ENCODE measurements at places on chromosomes 11 and 22.

DNA sequence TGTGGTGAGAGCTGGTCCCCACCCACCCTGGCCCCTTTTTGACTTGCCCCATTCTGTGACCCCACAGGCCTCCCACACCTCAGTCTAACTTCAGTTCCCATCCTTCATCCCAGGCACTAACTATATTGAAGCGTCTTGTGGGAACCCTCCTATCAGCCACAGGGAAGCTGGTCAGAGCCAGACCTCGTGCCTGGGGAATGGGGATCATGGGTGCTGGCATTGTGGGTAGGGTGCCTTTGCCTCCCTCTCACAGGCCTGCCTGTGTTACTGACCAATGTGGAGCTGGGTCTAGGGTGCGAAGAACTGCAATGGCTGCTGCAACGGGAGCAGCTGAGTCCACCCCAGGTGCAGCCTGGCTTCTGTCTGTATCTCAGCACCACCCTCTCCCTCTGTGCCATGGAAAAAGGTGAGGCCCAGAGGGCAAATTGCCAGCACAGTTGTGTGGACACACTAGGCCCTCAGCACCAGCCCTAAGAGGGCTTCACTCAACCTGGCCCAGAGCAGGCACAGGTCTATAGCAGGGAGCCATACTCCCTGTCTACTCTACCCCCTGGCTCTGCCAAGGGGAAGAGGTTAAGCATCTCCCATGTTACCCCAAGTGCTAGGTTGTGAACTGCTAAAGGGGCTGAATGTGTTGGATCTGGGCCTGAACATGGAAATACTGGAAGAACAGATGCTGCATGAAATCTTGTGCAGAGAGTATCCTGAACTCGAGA is 37.3 kb downstream of the RRP8 start:
- no peak for DNase-seq
- no peak overlapping the region for H3K27ac ChIP-seq
- H3K27me3 ChIP-seq, result peaks cover 9% of the 10 kb centered on the region
- H3K4me3 ChIP-seq, result no peak overlapping the region
- H3K4me1 ChIP-seq, result no peaks in the 10 kb centered on the region

- no peak overlapping the region for H3K27ac ChIP-seq
- no peak overlapping the region for H3K4me3 ChIP-seq
- H3K4me1 ChIP-seq, result peaks cover 21% of the 10 kb centered on the region
- H3K36me3 ChIP-seq, result peaks cover 5% of the 10 kb centered on the region
- peaks cover 14% of the 10 kb centered on the region for H3K27me3 ChIP-seq
- no peak for DNase-seq
Observed at GRCh38 chr11:1746956-1747752, 3.2 kb downstream of the IFITM10 start.

- peaks cover 7% of the 10 kb centered on the region for H3K27me3 ChIP-seq
- DNase-seq, result peak; percentile 56
Observed at GRCh38 chr11:65355776-65356393, 1.3 kb downstream of the TIGD3 start.

GRCh38 chr11:128279866-128280265 is 307.5 kb downstream of the ETS1 start:
- no peaks in the 10 kb centered on the region for H3K27me3 ChIP-seq
- H3K4me1 ChIP-seq, result no peaks in the 10 kb centered on the region
- no peak overlapping the region for H3K4me3 ChIP-seq
- no peak overlapping the region for H3K27ac ChIP-seq

GRCh38 chr11:3057069-3057963 is at the start of gene CARS1:
Gene CARS1 (minus strand): TSS chr11:3057423. CDS start chr11:3057367, 56 bp downstream.
- peak; percentile 97 for DNase-seq
- H3K4me1 ChIP-seq, result peaks cover 17% of the 10 kb centered on the region
- H3K27ac ChIP-seq, result peak within 1 kb of the TSS; percentile 91
- no peaks in the 10 kb centered on the region for H3K36me3 ChIP-seq

GRCh38 chr22:26740253-26740652 is 82.9 kb downstream of the MIAT start:
- H3K4me1 ChIP-seq, result no peaks in the 10 kb centered on the region
- H3K27me3 ChIP-seq, result no peaks in the 10 kb centered on the region
- no peaks in the 10 kb centered on the region for H3K36me3 ChIP-seq

- peaks cover 13% of the 10 kb centered on the region for H3K27me3 ChIP-seq
- peaks cover 3% of the 10 kb centered on the region for H3K4me1 ChIP-seq
- no peak for DNase-seq
- no peaks in the 10 kb centered on the region for H3K36me3 ChIP-seq
Observed at GRCh38 chr11:61023966-61024295, 52.5 kb downstream of the CD6 start.

DNA sequence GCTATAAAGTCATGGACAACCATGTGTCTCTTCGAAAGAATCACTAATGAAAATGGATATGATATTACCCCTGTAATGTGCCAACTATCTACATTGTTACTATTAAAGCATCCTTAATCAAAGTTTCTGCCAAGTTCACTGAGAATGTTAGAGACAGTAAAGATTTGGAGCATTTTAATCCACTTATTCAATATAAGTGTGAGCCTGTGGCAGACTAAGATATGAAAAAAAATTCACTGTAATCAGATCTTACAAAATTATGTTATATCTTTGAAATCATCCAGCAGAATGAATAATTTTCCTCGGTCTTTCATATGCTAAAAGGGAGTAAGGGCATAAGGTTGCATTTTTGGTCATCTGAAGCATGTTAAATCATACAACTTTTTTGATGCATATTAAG is 49.9 kb downstream of the MAML2 start:
- no peak overlapping the region for H3K27ac ChIP-seq
- no peaks in the 10 kb centered on the region for H3K36me3 ChIP-seq
- no peaks in the 10 kb centered on the region for H3K27me3 ChIP-seq
- no peaks in the 10 kb centered on the region for H3K4me1 ChIP-seq

- H3K4me3 ChIP-seq, result no peak overlapping the region
- no peaks in the 10 kb centered on the region for H3K4me1 ChIP-seq
- H3K36me3 ChIP-seq, result no peaks in the 10 kb centered on the region
- no peaks in the 10 kb centered on the region for H3K27me3 ChIP-seq
- no peak overlapping the region for H3K27ac ChIP-seq
Observed at GRCh38 chr11:87722756-87723565, 452.3 kb downstream of the RAB38 start.

GRCh38 chr11:121520243-121521144 is 67.7 kb upstream of the SORL1-AS1 start:
- DNase-seq, result no peak
- peaks cover 32% of the 10 kb centered on the region for H3K4me1 ChIP-seq
- no peaks in the 10 kb centered on the region for H3K36me3 ChIP-seq
- H3K27me3 ChIP-seq, result peaks cover 8% of the 10 kb centered on the region

DNA sequence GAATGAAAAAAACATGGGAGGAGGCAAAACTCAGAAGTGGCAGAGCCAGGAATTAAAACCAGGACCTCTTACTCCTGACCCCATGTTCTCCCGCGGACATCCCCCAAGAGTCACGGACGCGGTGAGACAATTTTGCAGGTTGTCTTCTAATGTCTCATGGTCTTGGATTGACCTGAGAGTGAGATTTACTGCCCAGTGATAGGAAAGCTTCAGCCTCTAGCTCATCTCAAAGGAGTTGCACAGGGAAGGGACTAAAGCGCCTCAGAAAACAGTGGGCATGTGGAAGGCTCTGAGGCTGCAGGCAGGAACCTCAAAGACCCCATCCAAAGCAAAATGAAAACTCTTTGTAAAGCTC is 197.4 kb downstream of the ADAMTS15 start:
- no peak overlapping the region for H3K4me3 ChIP-seq
- H3K27me3 ChIP-seq, result peaks cover 2% of the 10 kb centered on the region
- H3K4me1 ChIP-seq, result no peaks in the 10 kb centered on the region
- no peaks in the 10 kb centered on the region for H3K36me3 ChIP-seq

GRCh38 chr11:120289426-120289825 is 35.7 kb upstream of the TLCD5 start:
- no peaks in the 10 kb centered on the region for H3K4me1 ChIP-seq
- no peak overlapping the region for H3K4me3 ChIP-seq
- no peak overlapping the region for H3K27ac ChIP-seq
- H3K36me3 ChIP-seq, result no peaks in the 10 kb centered on the region
- no peak for DNase-seq

DNA sequence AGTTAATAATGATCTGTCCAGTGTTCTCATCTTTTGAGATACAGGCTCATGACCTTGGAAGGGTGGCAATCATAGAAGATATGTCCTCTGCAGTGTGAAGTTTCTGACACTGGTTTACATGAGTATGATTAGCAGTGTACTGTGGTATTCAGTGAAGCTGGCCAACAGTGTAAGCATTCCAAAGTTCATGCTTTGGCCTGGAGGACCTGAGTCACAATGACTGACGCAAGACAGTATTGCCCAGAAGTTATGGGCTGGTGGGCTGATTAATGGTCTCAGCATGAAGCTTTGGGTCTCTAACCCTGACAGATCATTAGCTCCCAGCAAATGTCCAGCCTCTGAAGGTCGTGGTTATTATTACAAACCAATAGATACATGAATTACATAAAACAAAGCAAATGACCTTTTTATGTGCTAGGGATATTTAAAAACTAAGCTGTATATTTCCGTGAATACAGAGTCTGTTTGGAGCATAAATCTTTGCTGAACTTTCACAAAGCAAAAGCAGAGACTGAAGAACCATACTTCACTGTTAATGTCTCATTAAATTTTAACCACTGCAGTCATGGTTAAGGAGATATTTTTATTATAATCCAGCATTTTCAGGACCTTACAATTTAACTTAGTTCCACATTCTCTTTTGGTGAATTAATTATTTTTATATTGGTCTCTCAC is 28.3 kb upstream of the USP47 start:
- no peaks in the 10 kb centered on the region for H3K4me1 ChIP-seq
- H3K4me3 ChIP-seq, result no peak overlapping the region
- no peak overlapping the region for H3K27ac ChIP-seq
- H3K27me3 ChIP-seq, result no peaks in the 10 kb centered on the region

DNA sequence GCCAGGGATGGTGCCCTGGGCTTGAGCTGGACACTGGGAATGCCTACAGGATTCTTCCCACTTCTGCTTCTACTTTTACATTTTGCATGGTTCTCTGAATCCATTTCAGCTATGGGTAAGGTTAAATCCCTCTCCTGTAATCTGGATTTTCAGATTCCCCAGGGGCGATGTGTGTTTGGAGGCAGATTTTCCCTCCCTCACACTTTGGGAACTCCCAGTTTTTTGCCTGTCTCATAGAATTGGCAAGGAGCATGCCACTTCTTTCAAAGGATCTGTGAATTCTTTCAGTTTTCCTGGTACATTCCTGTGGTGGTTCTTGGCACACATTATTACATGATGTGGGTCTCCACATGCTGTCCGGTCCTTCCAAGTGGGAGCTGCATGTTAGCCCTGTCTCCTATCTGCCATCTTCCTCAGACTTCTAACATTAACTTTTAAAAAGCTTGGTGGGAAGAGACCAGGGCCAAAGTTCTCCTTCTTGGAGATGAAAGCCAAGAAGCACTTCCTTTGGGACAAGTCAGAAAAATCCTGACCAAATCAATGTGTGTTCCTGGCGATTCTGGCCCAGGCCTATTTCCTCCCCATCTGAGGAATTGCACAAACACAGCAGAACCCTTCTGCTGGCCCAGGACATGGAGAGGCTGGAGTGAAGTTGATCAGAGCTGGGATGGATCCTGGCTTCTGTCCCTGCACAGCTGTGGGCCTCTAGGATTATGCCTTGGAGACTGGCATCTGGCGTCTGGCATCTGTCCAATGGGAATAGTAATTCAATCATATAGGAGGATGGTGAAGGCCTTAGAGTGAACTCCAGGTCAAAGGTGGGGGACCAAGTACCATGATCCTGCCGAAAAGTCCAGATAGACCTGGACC is 5.4 kb upstream of the APOL2 start:
- no peak overlapping the region for H3K4me3 ChIP-seq
- no peak for DNase-seq
- H3K27me3 ChIP-seq, result peaks cover 2% of the 10 kb centered on the region
- no peak overlapping the region for H3K27ac ChIP-seq

- no peak overlapping the region for H3K27ac ChIP-seq
- H3K4me3 ChIP-seq, result no peak overlapping the region
- DNase-seq, result peak; percentile 82
- no peaks in the 10 kb centered on the region for H3K4me1 ChIP-seq
Observed at GRCh38 chr11:30914143-30914762, 328.1 kb upstream of the MPPED2 start.

- H3K27me3 ChIP-seq, result peaks cover 9% of the 10 kb centered on the region
- H3K36me3 ChIP-seq, result no peaks in the 10 kb centered on the region
- H3K4me3 ChIP-seq, result no peak overlapping the region
- H3K4me1 ChIP-seq, result peaks cover 12% of the 10 kb centered on the region
- DNase-seq, result no peak
Observed at GRCh38 chr11:73400293-73400692, 24.1 kb downstream of the RELT start.

DNA sequence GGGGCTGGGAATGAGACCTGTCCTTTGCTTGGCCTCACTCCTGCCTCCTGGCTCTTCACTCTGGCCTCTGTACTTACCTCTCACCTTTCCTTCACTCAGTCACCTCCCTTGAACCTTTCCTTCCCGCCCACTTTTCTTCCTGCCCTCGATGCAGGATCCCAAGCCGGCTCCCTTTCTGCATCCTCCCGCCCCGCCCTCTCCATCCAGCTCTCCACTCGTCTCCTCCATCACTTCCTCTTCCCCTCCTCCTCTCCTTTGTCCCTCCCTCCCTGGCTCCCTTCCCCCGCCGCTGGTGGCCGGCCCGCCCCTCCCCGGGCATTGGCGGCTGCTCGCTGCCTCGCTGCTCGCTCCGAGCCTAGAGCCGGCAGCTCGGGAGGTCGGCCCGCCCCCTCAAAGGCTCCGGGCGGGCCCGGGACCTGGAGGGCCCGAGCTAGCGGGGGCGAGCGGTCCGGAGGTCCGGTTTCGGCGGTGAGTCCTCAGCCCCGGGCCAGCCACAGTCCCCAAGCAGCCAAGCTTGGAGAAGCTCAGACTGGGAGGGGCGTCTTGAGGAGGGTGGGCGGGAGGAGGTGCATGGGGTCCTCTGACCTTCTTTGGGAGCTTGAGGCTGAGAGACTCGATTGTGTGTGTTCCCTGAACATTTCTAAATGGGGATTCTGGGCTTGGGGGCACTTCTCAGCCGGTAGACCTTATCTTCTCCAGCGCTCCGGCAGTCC is 13.8 kb downstream of the PHLDB1 start:
- H3K27ac ChIP-seq, result peak overlapping the region; percentile 90
- H3K27me3 ChIP-seq, result peaks cover 10% of the 10 kb centered on the region
- peak; percentile 91 for DNase-seq
- H3K4me3 ChIP-seq, result peak overlapping the region; percentile 93

- DNase-seq, result no peak
- peaks cover 7% of the 10 kb centered on the region for H3K36me3 ChIP-seq
- no peak overlapping the region for H3K27ac ChIP-seq
Observed at GRCh38 chr11:130776061-130776419, 140.2 kb downstream of the SNX19 start.

- H3K36me3 ChIP-seq, result no peaks in the 10 kb centered on the region
- no peaks in the 10 kb centered on the region for H3K4me1 ChIP-seq
- DNase-seq, result no peak
- no peak overlapping the region for H3K4me3 ChIP-seq
- no peak overlapping the region for H3K27ac ChIP-seq
Observed at GRCh38 chr11:17506942-17507341, 30.3 kb upstream of the ABCC8 start.
